ENCODE measurements at places on chromosomes 7 and 10. TPM values are rescaled to one million over a fixed set of nuclear protein-coding genes. Genes with fewer than 3 reads are reported as not detected.

- DNase-seq, result no peak
These were observed 15.6 kb upstream of the KMT2C start for GRCh38 chr7:152451356-152451755.

ZNF503 gene
- total RNA-seq, result 0.56 TPM

GRCh38 chr7:40733578-40733977 lies 598.8 kb downstream of the SUGCT start:
- DNase-seq, result no peak

- peak; percentile 7 for DNase-seq
These were observed 139.8 kb downstream of the ARHGAP22 start for GRCh38 chr10:48464871-48465736.

GRCh38 chr10:19652750-19653149 lies 163.5 kb upstream of the PLXDC2 start:
- no peak for DNase-seq

DNA sequence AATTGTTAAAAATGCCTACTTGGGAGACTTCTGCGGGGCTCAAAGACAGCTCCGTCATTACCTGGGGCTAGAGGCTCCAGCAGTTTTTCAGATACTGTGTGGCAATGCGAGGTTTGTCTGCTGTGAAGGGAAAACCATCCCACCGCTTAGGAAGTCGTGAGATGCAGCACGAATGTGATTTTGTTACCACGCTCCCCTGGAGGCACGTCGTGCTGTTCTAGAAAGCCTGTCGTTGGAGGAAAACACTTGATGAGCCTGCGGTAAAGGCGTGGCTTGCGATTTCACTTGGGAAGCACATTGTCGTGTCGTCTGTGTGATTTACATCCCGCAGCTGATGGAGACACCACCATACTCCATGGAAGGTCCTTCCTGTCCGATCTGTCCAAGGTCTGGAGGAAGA lies 39.3 kb downstream of the CAMK1D start:
- DNase-seq, result no peak

- DNase-seq, result peak; percentile 43
These were observed 27.4 kb downstream of the PILRA start for GRCh38 chr7:100400656-100401055.

GRCh38 chr7:105610165-105610930 lies 29.1 kb upstream of the EFCAB10 start:
- DNase-seq, result no peak

ZNF25 gene
- total RNA-seq, result 8.8 TPM
